T-cell (primary cell): ENCODE measurements at places on chromosomes 6 and 20.

GRCh38 chr6:19465760-19466159, 371.4 kb upstream of the ID4 start:
- no peak for DNase-seq

DNA sequence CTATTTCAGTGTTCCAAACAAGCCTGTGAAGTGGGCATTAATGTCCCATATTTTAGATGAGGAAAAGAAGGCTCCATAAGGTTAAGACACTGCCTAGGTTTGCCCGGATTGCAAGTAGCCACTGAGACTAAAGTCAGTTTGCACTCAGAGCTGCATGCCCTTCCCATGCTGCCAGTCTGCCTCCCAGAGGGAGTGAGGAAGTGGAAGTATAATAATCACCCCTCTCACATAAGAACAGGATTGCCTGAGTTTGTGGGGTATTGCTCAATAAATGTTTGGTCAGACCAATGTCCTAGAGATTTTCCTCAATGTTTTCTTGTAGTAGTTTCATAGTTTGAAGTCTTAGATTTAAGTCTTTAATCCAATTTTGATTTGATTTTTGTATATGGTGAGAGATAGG, 43.9 kb upstream of the CLIC5 start:
- no peak for DNase-seq

DNA sequence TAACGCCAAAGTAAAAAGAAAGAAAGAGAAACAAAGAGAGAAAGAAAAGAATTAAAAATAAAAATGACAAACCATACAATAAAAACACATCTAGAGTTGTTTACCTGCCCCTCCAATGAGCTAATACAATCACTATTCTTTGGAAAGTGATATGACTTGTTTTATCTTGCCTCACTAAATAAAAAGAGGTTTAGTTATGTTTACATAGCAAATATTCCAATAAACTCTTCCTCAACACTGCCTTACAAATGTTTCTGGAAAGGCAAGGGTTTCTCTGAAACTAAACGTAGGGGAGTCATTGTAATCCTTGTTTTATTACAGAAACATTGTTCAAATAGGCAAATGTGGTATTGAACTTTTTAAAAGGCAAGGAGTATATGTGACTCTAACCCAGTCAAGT, 396.2 kb downstream of the EPM2A start:
- DNase-seq = no peak

GRCh38 chr6:110140650-110141049, 38.8 kb downstream of the WASF1 start:
- DNase-seq = no peak

DNA sequence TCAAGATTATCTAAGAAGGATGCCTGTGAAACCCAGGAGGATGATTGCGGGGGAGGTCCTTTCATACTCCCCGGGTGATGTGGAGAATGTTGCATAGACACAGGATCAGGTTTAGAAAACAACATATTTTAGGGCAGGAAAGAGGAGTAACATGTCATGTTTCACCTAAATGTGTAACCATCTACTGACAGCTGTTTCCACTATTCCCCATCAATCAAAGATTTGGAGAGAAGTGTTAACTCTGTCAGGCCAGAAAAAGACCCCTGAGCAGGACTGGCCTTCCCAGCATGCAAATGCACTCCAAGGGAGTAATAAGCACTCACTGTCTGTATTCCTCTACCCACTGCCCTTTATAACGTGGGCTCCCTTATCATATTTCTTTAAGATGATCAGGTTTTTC, 148.0 kb upstream of the KCNK16 start:
- no peak for DNase-seq

DNA sequence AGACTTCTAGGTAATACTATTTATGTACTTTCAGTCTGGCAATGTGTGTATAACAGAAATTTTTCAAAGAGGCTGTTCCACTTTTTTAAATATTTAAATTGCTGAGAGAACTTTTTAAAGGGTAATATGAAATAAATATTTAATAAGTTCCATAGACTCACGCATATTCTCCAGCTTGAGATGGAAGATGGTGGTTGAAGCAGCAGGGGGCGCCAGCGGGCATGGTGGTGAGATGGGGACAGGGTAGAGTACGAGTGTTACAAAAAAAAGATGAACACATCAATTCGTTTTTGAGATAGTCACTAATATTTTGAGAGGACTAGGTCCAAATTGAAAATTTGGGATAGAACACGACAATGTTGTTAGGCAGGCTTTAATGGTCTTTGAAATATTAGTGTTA, 68.4 kb downstream of the RSPO3 start:
- DNase-seq = peak; percentile 41

GRCh38 chr20:17507032-17507431, 24.1 kb downstream of the BFSP1 start:
- DNase-seq = no peak

- DNase-seq = peak; percentile 39
Measured at GRCh38 chr6:2738373-2738979, 12.2 kb downstream of the MYLK4 start.

GRCh38 chr20:13412806-13413445, 191.9 kb downstream of the ISM1 start:
- no peak for DNase-seq

DNA sequence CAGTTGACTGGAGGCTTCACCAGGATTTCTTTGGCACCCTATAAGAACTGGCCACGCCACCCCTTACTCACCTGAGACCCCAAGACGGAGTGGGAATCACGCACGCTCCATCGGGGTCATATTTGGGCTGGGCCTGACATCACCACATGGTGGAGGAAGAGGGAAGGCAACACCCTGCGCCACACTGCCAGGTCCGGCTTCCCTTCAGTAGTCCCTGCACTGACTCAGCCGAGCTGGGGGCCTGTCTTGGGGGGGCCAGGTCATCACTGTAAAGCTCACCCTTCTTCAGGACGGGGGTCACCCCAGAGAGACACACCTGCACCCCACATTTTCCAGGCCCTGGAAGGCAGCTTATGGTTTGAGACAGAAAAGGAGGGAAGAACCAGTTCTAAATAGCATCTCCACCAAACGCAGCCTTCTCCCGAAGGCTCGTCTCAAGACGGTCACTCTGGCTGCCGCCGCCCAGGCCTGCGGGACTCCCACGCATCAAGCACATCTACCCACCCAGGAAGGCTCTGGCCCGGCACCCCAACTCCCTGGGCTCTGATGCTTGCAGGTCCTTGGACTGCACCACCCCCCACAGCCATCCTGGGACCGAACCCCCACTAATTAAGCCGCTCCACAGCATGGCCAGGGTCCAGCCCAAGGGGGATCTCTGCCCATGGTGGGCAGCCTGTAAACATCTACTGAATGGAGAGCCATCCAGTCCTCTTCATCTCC, 51.8 kb downstream of the GINS1 start:
- DNase-seq = no peak

DNA sequence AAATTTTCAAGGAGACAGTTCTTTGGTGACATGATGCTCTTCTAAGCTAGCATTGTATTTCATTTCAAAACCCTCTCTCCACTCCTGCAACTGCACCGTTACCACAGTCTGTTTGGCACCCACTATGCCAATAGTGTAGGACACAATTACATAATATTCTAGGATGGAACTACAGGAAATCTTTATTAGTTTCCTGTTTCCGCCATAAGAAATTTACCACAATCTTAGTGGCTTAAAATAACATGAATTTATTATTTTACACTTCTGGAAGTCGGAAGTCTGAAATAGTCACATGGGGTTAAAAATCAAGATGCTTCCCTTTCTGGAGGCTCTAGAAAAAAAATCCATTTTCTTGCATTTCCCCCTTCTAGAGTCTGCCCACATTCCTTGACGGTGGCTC, 733.1 kb downstream of the HDGFL1 start:
- DNase-seq = no peak
